Inflammatory macrophage (primary cell): ENCODE measurements at places on chromosomes 6 and 20.

- DNase-seq, result no peak
These were observed 40.9 kb downstream of the VSTM2L start for GRCh38 chr20:37943501-37944455.

GRCh38 chr6:134145786-134146185 lies 93.4 kb upstream of the SLC2A12 start:
- DNase-seq, result peak; percentile 35

DNA sequence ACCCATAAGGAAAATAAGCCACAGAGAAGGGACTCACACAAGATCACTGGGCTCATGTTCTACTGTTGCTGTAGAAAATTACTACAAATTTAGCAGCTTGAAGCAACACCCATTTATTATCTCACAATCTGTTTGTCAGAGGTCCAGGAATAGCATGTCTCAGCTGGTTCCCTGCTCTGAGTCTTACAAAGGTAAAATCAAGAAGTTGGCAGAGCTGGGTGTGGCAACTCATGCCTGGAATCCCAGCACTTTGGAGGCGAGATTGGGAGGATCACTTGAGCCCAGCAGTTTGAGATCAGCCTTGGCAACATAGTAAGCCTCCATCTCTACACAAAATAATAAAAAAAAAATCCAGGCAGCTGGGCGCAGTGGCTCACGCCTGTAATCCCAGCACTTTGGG lies 28.5 kb upstream of the ZNF831 start:
- no peak for DNase-seq

- DNase-seq, result peak; percentile 34
These were observed 39.0 kb downstream of the HLA-A start for GRCh38 chr6:29981211-29981812.

DNA sequence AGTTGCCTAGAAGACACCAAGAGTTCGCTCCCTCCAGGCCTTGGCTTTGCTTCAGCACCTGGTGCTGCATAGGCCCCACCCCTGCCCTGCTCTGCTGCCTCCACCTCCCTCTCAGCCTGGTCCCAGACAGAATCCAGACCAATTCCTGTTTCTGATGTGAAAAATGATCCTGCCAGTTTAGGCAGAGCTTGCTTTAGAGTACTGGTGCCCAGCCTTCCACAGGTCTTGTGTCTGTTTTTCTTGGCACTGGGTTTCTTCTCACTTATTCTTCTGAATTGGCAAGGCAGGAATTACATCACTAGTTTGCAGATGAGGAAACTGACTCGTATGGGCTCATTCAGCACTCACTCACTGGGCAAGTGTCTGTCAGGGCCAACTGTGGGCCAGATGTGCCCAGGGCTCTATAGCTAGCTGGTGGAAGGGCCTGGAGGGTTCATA lies 53.0 kb downstream of the HLA-A start:
- peak; percentile 67 for DNase-seq

GRCh38 chr6:160137989-160138835 lies 16.6 kb downstream of the SLC22A1 start:
- peak; percentile 20 for DNase-seq

DNA sequence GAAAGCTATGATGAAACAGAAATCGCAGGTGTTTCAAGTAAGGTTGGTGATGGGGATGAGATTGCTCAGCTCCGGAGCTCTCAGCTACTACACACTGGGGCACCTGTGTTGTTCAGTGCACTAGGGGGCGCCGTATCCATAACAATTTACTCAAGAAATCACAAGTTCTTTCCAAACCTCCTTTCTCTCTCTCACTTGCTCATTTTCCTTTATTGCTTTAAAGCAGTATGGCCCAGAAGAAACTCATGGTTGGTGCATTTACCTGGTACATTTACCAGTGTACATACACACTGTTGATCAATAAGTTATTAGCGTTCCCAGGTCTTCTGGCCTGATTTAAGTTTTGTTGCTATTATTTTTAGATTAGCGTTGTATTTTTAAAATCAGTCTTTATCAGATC lies 235.2 kb upstream of the TAB2 start:
- DNase-seq, result peak; percentile 62

DNA sequence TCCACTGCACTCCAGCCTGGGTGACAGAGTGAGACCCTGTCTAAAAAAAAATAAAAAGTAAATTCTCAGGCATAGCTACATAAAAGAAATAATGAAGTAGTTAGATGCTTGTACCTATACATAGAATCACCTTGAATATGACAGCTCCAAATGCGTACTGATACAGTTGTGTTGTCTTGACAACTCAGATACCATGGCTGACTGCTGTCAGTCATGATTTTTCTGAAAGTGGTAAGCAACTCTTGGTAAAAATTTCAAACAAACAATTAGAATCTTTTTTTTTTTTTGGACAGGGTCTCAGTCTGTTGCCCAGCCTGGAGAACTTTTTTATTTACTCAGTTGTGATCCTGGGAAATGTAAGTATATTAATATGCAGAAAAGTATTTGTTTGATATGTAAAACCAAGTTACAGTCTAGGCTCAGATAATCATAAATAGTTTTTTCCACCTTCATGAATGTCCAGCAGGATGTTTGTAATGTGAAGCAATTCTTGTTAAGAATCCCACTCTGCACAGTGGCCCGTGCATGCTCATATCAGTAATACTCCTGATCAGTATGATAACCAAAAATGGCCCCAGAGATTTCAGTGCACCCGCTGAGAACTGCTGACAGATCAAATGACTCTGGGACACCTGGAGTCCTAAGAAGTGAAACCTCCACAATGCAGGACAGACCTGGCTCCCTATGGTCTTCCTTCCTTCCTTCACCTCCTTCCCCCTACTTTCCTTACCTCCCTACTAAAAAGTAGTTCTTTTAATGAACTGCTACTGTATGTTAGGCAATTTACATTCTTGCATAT lies 14.0 kb upstream of the MAPK13 start:
- DNase-seq, result no peak

DNA sequence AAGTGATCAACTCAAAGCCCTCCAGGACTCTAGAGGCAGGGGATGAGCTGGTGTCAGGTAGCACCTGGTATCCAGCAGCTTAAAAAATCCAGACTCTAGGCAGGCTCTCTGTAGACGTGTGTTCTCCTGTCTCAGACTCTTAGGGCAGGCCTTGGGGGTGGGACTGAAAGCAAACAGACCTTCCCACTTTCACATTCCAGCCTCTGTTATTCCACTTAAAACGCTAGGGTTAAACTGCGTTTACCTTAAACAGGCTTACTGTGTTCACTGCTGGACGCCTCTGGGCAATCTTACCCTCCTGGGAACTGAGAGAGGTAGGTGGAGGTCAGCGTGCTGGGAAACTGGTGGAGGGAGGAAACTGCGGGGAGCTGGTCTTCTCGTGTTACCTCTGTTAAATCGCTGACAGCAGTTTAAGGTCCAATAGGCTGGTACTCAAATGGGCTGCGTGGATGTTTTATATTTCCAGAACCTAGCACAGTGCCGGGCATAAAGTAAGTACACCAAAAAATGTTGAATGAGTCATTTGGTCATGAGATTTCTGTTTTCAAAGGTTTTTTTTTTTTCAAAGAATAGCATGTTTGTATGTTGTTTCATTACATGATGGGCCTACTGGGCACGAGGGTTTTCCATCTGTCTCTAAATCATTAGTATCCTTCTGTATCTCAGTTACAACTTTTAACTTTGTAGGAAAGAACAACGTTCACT lies at the start of gene GCNT2:
TSS of gene GCNT2 (plus strand) at position 248 of the 705 bp plus-strand sequence. CDS start 7,561 bp downstream, outside the sequence.
- peak; percentile 34 for DNase-seq

- DNase-seq, result no peak
These were observed 43.6 kb downstream of the SOBP start for GRCh38 chr6:107533415-107534059.

DNA sequence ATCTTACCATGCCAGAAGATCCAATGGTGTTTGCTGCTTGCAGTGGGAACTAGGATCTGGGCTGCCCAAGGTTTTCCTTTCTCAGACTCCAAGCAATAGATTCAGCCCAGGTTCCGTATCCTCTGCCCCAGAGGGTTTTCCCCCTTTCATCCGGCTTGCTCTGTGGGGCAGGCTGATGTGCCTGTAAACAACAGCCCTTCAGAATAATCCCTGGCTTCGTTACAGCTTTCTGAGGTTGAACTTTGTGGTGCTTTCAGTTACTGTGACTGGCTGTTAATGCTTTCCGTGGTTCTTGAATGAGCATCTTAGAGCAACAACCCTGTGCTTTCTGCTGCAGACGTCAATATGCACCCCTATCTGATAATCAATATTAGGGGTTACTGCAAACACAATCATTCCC lies 400.4 kb downstream of the BTBD3 start:
- DNase-seq, result no peak

- no peak for DNase-seq
These were observed 143.6 kb downstream of the BMP7 start for GRCh38 chr20:57122536-57123489.

- DNase-seq, result no peak
These were observed 31.5 kb downstream of the TOX2 start for GRCh38 chr20:43946206-43946491.

GRCh38 chr20:47382746-47383415 lies 26.4 kb upstream of the ZMYND8 start:
- DNase-seq, result peak; percentile 59

GRCh38 chr6:30013291-30013922 lies 47.7 kb upstream of the POLR1H start:
- DNase-seq, result peak; percentile 35

DNA sequence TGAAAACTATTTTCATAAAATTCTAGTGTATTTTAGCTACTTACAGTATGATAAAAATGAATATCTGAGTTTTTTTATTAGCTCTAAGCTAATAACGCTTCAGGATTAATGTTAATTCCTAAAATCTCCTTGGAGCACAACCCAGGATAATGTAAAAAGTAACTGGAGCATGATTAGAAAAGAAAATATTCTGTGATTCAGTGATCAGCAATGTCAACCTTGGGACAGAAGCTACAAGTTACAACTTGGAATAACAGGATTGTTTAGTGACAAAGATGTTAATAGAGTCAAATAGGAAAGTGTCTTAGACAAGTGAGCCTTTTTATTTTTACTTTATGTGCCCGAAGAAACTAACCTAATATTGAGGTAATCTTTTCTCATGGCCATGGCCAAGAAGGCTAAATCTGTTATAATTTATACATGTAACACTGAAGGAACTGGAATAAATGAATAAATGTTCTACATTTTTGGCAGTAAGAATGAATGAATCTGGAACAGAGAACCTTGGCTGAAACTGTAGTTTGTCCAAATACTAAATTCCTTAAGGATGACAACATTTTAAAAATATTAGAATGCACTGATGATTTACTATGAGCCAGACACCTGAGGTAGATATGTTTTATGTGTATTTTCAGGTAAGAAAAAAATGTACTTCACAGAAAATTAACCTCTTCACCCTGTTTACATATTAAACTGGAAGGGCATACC lies 994.0 kb downstream of the GRIK2 start:
- no peak for DNase-seq

DNA sequence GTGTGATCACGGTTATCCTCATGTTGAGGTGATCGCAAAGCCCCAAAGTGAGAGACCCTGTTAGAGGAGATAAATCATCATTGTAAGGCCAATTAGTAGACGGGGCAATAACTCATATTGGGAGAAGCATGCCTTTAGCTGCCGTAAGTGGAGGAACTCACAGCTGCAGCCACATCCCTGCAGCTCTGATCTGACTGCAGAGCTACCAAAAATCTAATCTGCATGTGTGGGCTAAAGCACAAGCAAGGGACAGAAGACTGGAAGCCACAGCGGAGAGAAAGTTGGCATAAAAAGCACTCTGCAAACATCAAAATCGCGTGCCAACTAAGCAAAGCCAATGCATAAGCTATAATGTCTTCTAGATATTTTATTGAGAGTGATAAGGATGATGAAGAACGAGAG lies 79.8 kb downstream of the TBC1D7 start:
- DNase-seq, result no peak

- DNase-seq, result no peak
These were observed 523.9 kb downstream of the BMP2 start for GRCh38 chr20:7291323-7291943.

DNA sequence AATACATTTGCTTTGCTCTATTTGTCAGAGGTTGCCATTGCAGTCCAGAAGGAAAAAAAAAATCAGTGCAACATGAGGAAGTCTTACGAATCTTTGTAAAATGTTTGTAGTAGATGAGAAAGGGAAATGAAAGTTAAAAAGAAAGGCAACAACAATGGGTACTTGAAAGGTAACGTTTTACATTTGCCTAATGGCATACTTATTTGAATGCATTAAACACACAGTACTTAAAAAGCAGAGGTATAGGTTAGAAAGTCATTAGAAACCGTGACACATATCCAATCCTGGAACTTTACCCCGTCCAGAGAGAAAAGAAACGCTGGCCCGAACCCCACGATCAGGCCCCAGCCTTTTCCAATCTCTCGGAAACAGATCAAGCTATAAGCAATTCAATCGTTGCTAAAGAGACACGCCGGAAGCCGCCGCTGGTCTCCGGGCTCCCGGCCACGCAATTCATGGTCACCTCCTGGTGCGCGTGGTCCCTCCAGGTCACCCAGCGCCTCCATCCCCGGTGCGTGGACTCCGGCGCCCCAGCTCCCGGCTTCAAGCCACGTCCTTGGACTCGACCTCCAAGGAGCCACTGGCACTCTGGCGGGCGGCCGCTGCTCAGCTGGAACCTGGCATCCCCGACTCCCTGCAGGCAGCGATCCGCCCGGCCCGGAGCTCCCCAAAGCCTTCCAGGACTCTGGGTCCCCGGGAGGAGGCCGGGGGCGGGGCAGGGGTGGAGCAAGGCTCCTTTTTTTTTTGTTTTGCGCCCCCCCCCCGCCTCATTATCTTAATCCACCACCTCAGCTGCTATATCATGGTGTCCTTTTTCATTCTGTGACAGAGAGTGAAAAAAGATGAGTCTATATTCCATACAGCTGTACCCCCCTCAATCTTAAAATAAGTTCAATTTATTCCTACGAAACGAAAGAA lies at the start of gene SLC18B1:
TSS of gene SLC18B1 (minus strand) at position 687 of the 918 bp plus-strand sequence. CDS start at position 506, 181 bp downstream.
- DNase-seq, result peak; percentile 34

- DNase-seq, result no peak
These were observed 69.5 kb downstream of the TINAG start for GRCh38 chr6:54377776-54378175.

- no peak for DNase-seq
These were observed 483.1 kb upstream of the JAG1 start for GRCh38 chr20:11156922-11157321.

DNA sequence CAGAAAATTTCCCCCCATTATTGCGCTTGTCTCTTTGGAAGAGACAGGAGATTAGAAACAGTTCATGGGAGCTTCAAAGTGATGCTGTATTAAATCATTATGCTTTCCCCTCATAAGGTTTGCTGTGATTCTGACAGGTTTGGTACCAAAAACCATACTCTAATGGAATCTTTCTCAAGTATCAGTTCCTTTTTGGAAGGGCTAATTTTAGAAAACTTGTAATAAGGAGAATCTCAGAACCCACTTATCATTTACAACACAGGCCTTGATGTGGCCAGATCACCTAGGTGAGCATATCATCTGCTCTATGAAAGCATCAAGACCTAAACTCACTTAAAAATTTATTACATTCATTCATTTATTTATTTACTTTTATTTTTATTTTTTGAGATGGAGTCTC lies 51.2 kb downstream of the TP53INP2 start:
- no peak for DNase-seq

- DNase-seq, result peak; percentile 10
These were observed 137.2 kb downstream of the CDH26 start for GRCh38 chr20:60095456-60095855.

GRCh38 chr20:57892471-57892870 lies 182.7 kb upstream of the PMEPA1 start:
- DNase-seq, result no peak
